Stimulated activated CD4-positive, alpha-beta T cell treated with anti-CD3 and anti-CD28 coated beads, Interleukin-15, amount 100 ng/mL, for 24 hours (primary cell): ENCODE measurements at places on chromosomes 3 and 15.

DNA sequence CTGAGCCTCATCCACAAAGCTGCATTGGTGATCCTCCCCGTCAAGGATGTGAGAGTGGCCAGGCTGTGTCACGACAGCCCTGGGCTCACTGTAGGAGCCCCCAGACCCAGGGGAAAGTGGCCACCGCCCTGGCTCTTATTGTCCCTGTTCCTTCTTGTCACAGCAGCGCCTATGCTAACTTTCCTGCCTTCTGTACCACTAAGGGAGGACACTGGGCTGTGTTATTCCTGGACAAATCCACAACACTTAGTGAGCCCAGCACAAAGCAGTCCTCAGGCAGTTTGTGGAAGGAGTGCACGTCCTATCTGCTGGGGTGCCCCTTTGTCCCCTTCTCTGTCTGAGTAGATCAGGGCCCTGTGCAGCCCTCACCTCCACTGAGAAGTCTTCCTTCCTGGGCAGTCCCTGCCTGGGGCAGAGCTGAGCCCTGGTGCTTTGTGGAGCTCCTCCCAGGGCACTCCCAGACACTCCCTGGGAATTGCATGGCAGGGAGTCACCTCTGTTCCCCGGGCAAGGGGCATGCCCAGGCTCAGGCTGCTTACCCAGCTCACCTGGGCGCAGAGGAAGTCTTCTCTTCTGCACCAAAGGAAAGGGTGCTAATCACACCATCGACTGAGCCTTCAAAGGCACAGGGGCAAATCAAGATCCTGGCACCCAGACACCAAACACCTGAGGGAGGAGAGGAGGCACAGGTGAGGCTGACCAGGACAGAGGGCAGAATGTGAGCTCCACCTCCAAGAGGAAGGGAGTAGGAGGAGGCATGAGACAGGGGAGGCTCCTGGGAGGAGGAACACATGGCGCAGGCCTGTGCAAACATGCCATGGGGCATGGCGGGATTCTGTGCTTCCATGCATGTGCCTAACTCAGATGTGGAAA, 138.7 kb downstream of the KLF13 start:
- DNase-seq, result no peak

DNA sequence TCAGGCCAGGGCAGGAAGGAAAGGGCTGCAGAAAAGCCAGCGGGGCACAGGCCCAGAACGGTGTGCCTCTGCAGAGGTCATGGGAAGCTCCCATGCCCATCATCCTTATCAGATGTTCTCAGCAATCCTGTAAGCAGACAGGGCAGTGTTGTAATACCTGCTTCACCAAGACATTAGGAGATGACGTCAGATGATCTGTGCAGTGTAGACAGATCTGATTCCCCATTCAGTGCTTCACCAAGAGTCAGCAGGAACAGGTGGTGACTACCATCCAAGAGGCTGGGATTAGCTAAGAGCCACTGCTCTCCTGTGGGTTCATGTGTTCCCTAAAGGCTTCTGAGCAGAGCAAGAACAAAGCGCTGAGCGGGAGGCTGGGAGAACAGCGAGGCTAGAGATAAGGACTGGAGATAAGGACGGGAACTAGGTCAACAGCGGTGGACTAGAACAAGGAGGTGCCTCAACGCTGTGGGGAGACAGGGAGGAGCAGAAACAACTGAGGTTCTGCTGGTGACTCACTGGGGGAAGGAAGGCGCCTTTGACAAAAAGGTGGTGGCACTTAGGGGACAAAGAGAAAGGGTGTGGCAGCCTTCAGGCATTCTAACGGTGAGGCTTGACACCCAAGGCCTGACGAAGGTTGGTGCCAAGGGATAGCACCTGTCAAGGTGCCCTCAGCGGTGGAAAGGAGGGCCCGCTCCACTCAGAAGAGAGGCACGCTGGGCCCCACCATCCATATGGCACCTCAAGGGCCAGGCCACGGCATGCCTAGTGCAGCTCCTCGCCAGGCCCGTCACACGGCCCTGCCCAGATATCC, 28.4 kb downstream of the CCDC12 start:
- DNase-seq, result peak; percentile 72

DNA sequence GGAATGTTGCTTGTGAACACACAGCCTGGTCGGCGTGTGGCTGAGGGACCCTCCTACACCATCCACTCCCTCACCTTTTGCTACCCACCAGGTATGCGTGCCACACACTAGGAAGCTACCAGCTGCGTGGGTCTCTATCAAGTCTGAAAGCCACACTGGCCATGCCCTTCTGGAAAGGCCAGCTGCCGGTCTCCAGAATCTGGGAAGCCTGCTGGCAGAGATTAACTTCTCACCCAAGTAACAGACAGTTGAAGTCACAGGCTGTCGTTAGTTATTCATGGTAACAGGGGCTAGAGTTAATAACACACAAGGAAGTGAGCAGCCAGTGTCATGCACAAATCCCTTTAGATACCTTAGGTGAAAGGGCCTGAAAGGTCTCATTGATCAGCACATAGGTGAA, 48.1 kb downstream of the SUSD5 start:
- no peak for DNase-seq

- no peak for DNase-seq
Measured at GRCh38 chr3:1798711-1799405, 299.8 kb upstream of the CNTN4 start.

- peak; percentile 56 for DNase-seq
Measured at GRCh38 chr3:181700168-181701087, 11.3 kb upstream of the SOX2 start.

- no peak for DNase-seq
Measured at GRCh38 chr3:129552287-129553050, 9.5 kb downstream of the H1-8 start.

- DNase-seq, result no peak
Measured at GRCh38 chr3:48064292-48064829, 48.1 kb upstream of the MAP4 start.
